ENCODE measurements at places on chromosomes 4 and X. TPM values are rescaled to one million over a fixed set of nuclear protein-coding genes. Genes with fewer than 3 reads are reported as not detected.

- no peak for DNase-seq
- no peaks in the 10 kb centered on the region for H3K36me3 ChIP-seq
- no peaks in the 10 kb centered on the region for H3K4me1 ChIP-seq
- no peaks in the 10 kb centered on the region for H3K27me3 ChIP-seq
Measured at GRCh38 chrX:7219153-7219705, 71.3 kb upstream of the PUDP start.

CSN1S1 gene
- total RNA-seq, result not detected

GLUD2 gene
- total RNA-seq, result 0.10 TPM

PAGE2 gene
- not detected for total RNA-seq

ATP6AP1 gene
- total RNA-seq, result 63.3 TPM

GRCh38 chrX:129510331-129510730 is 13.0 kb downstream of the SMARCA1 start:
- no peak overlapping the region for H3K4me3 ChIP-seq
- H3K36me3 ChIP-seq, result no peaks in the 10 kb centered on the region

SLC4A4 gene
- 2.7 TPM for total RNA-seq

RTL3 gene
- total RNA-seq, result not detected

GUCY1A1 gene
- total RNA-seq, result 3.1 TPM

- H3K4me3 ChIP-seq, result no peak overlapping the region
Measured at GRCh38 chrX:47745416-47745815, 86.4 kb upstream of the UXT start.

LPAR4 gene
- total RNA-seq, result not detected

GRCh38 chr4:116952530-116953136 is 132.7 kb downstream of the TRAM1L1 start:
- no peaks in the 10 kb centered on the region for H3K36me3 ChIP-seq
- DNase-seq, result no peak
- no peaks in the 10 kb centered on the region for H3K27me3 ChIP-seq
- H3K27ac ChIP-seq, result no peak overlapping the region
- no peak overlapping the region for H3K4me3 ChIP-seq

GRCh38 chrX:14939644-14940043 is 66.4 kb downstream of the MOSPD2 start:
- H3K27me3 ChIP-seq, result no peaks in the 10 kb centered on the region
- no peak overlapping the region for H3K4me3 ChIP-seq
- no peaks in the 10 kb centered on the region for H3K4me1 ChIP-seq
- H3K27ac ChIP-seq, result no peak overlapping the region
- DNase-seq, result no peak
- H3K36me3 ChIP-seq, result no peaks in the 10 kb centered on the region

GRCh38 chrX:119187298-119187697 is 48.8 kb upstream of the PGRMC1 start:
- no peak for DNase-seq
- no peaks in the 10 kb centered on the region for H3K27me3 ChIP-seq
- no peak overlapping the region for H3K27ac ChIP-seq
- H3K4me1 ChIP-seq, result no peaks in the 10 kb centered on the region
- no peak overlapping the region for H3K4me3 ChIP-seq
- H3K36me3 ChIP-seq, result no peaks in the 10 kb centered on the region

- H3K4me3 ChIP-seq, result no peak overlapping the region
- no peaks in the 10 kb centered on the region for H3K36me3 ChIP-seq
- no peak overlapping the region for H3K27ac ChIP-seq
- H3K27me3 ChIP-seq, result no peaks in the 10 kb centered on the region
- H3K4me1 ChIP-seq, result no peaks in the 10 kb centered on the region
- DNase-seq, result no peak
Measured at GRCh38 chrX:15601932-15602331, 1.2 kb upstream of the ACE2 start.

- no peaks in the 10 kb centered on the region for H3K36me3 ChIP-seq
- H3K4me3 ChIP-seq, result no peak overlapping the region
- no peaks in the 10 kb centered on the region for H3K27me3 ChIP-seq
- peaks cover 10% of the 10 kb centered on the region for H3K4me1 ChIP-seq
Measured at GRCh38 chr4:7781993-7782392, 157.7 kb downstream of the AFAP1 start.

DNA sequence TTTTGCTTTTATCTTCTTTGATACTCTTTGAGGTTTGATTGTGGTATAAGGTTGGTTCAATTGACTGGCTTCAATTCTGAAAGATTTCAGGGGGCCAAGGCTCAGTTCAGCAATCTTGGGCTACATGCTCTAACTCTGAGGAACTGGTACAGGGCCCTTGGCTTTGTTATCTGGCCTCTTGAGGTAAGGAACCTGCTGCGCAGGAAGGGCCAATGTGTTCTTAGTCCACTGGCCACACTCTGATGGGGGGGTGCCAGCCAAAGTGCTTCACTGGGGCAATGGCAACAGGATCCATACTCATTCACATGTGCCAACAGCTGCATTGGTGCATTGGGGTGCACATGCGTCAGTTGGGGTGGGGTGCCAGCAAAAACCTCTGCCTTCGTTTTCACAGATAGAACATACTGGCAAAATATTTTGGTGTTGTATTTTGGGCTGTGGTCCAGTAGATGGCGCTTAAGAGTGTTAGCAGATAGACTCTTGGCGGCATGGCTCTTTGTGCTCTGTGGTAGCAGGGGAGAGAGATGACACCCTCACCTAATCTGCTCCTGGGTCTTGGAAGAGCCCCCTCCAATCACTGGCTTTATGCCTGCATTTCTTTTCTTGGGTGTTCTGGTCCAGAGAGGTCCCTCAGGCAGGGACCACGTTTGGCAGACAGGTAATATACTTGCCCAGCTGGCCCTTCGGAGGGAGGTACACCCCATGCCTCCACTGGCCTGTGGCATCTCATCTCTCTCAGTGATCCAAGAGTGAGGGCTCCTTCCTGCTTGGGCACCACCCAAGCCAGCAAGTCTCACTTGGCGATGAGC is 42.9 kb downstream of the NDST3 start:
- no peaks in the 10 kb centered on the region for H3K36me3 ChIP-seq
- H3K27ac ChIP-seq, result no peak overlapping the region
- H3K4me3 ChIP-seq, result no peak overlapping the region
- H3K4me1 ChIP-seq, result no peaks in the 10 kb centered on the region

DNA sequence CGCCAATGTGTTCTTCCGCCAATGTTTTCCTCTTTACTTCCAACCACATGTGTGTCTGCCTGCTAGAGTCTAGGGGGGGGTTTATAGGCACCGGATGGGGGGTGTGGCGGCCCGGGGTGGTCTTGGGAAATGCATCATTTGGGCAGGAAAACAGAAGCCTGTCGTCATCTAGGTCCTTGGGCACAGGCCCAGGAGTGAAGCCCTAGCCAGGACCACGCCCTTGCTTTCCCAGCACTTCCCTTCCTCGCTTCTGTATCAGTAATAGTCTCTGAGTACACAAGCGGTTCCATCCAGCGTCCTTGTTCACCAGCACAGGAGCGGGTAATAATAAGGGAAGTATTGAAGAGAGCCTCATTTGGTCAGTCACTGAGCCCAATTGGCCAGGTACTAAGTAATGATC is 74.5 kb downstream of the QDPR start:
- no peak overlapping the region for H3K4me3 ChIP-seq
- no peaks in the 10 kb centered on the region for H3K27me3 ChIP-seq
- no peaks in the 10 kb centered on the region for H3K36me3 ChIP-seq
- H3K4me1 ChIP-seq, result no peaks in the 10 kb centered on the region
- no peak overlapping the region for H3K27ac ChIP-seq

TCEAL7 gene
- not detected for total RNA-seq

DNA sequence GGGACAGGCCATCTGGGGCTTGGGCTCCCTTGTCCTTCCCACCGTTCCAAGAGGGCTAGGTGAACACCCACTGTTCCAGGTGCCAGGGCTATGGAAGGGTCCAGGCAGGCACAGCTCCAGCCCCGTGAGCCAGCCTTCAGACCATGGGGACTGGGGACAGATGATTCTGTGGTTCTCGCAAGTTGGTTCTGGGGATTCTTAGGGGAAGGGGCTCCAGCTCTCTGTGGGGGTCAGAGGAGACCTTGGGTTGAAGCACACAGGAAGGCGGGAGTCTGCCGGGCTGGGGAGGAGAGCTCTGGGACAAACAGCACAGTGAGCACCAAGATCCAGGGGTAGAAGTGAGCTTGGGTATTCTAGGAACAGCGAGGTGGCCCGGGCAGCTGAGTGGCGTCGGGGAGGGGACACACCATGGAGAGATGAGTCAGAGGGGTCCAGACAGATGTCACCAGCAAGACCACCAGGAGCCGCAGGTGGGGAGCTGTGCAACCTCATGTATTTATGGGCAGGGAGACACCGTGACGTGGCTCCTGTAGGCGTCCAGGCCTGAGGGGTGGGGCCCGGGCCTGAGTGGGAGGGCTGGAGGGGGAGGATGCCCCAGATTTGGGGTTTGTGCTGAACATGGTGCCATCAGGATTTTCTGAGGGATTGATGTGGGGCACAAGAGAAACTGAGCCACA is 48.8 kb upstream of the HMX1 start:
- no peak overlapping the region for H3K4me3 ChIP-seq
- no peak overlapping the region for H3K27ac ChIP-seq
- no peaks in the 10 kb centered on the region for H3K27me3 ChIP-seq
- no peaks in the 10 kb centered on the region for H3K36me3 ChIP-seq

CLDN34 gene
- not detected for total RNA-seq

GRCh38 chr4:100070868-100071267 is 119.4 kb downstream of the DDIT4L start:
- DNase-seq, result no peak
- H3K27me3 ChIP-seq, result no peaks in the 10 kb centered on the region
- H3K4me1 ChIP-seq, result no peaks in the 10 kb centered on the region
- no peaks in the 10 kb centered on the region for H3K36me3 ChIP-seq
- H3K27ac ChIP-seq, result no peak overlapping the region
- H3K4me3 ChIP-seq, result no peak overlapping the region

- H3K4me3 ChIP-seq, result no peak overlapping the region
- H3K27me3 ChIP-seq, result no peaks in the 10 kb centered on the region
- H3K27ac ChIP-seq, result no peak overlapping the region
- no peaks in the 10 kb centered on the region for H3K36me3 ChIP-seq
- peaks cover 6% of the 10 kb centered on the region for H3K4me1 ChIP-seq
- no peak for DNase-seq
Measured at GRCh38 chr4:184671101-184671500, 21.6 kb downstream of the PRIMPOL start.

- DNase-seq, result no peak
- H3K4me3 ChIP-seq, result no peak overlapping the region
- no peaks in the 10 kb centered on the region for H3K4me1 ChIP-seq
- H3K27ac ChIP-seq, result no peak overlapping the region
- no peaks in the 10 kb centered on the region for H3K36me3 ChIP-seq
Measured at GRCh38 chr4:33882246-33882990, 2361.9 kb downstream of the ARAP2 start.

DNA sequence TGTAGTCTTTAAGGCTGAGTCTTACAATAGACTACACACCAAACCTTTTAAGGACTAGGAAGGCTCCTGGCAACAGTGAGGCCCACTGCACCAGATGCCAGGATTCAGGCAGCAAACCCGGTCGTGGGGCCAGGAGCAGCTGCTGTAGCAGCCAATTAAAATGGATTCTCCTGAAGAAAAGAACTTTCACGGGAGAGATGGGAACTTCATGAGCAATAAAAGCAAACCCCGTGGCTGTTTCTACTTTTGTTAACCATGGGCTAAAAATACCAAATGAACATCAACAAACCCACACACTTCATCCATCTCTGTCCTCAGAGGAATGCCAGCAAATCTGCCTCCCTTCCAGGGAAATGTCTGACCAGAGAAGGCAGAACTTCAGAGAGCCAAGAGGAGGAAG is 101.4 kb downstream of the BTC start:
- DNase-seq, result no peak
- H3K27me3 ChIP-seq, result no peaks in the 10 kb centered on the region
- no peak overlapping the region for H3K4me3 ChIP-seq
- H3K27ac ChIP-seq, result no peak overlapping the region

NUDT10 gene
- not detected for total RNA-seq
